ENCODE measurements at places on chromosomes 7 and 10. TPM values are rescaled to one million over a fixed set of nuclear protein-coding genes. Genes with fewer than 3 reads are reported as not detected.

- no peak for DNase-seq
Measured at GRCh38 chr7:116171094-116171493, 39.2 kb upstream of the TES start.

The ASB4 gene
- total RNA-seq = 2.0 TPM

- no peak for DNase-seq
Measured at GRCh38 chr7:80372415-80372814, 139.4 kb downstream of the GNAT3 start.

GRCh38 chr10:5469353-5470061 lies 29.9 kb downstream of the CALML5 start:
- no peak for DNase-seq

The H2BK1 gene
- total RNA-seq = not detected

- no peak for DNase-seq
Measured at GRCh38 chr7:152711444-152711944, 35.6 kb upstream of the XRCC2 start.

Data from dorsolateral prefrontal cortex (tissue), 122 donors.